ENCODE measurements at places on chromosomes 3 and 15.

GRCh38 chr15:64472161-64472560 lies 11.8 kb downstream of the ZNF609 start:
- no peak for DNase-seq

GRCh38 chr3:124063197-124063909 lies 71.4 kb upstream of the ROPN1 start:
- DNase-seq, result no peak

DNA sequence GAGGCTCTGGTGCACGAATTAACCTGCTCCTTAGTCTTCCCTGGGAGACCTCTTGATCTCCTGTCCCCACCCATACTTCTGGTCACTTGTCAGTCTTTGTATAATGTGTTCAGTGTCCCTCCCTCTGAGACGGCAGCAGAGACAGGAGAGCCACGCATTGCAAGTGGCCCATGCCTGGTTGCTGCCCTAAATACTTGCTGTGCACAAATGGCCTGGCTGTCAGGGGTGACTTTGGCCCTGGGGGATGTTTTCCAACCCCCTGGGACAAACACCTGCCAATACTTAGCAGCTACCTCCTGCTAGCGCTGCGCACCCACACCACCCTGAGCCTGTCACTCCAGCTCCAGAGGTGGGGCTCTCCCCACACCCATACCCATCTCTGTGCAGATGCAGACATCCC lies 17.2 kb downstream of the KLF13 start:
- no peak for DNase-seq

GRCh38 chr3:17231537-17232261 lies 346.9 kb downstream of the PLCL2 start:
- DNase-seq, result no peak

DNA sequence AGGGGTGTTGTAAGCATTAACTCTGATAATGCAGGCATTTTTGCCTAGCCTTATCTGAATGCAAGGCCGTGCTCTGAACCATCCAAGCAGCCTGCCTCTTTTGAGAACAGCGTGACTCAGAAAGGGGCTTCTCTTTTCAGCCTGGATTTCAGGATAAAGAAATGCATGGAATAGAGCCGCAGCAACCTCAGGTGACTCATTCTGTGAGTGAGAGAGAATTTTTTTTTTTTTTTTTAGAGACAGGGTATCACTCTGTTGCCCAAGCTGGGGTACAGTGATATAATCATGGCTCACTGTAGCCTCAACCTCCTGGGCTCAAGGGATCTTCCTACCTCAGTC lies 20.6 kb upstream of the PDE8A start:
- DNase-seq, result no peak

DNA sequence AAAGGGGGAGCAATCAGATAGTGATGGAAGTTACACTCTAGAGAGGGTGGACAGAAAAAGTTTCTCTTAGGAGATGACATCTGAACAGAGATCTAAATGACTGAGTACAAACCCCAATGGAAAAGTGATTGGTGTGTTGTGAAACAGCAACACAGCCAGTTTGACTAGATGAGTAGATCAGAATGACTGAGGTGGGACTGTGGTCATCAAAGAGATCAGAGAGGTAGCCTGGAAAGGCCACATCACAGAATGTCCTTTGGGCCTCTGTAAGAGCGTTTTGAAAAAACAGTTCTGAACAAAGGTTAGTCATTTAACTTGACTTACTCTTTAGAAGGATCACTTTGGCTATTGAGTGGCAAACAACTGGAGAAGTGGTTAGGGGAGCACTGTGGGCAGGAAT lies 10.6 kb downstream of the LRRC58 start:
- DNase-seq, result no peak

- DNase-seq, result no peak
These were observed 150.4 kb upstream of the BFSP2 start for GRCh38 chr3:133249490-133249889.

- peak; percentile 29 for DNase-seq
These were observed 112.8 kb upstream of the BCL6 start for GRCh38 chr3:187858041-187858440.

- DNase-seq, result no peak
These were observed 83.3 kb downstream of the ANKRD28 start for GRCh38 chr3:15714448-15714847.

DNA sequence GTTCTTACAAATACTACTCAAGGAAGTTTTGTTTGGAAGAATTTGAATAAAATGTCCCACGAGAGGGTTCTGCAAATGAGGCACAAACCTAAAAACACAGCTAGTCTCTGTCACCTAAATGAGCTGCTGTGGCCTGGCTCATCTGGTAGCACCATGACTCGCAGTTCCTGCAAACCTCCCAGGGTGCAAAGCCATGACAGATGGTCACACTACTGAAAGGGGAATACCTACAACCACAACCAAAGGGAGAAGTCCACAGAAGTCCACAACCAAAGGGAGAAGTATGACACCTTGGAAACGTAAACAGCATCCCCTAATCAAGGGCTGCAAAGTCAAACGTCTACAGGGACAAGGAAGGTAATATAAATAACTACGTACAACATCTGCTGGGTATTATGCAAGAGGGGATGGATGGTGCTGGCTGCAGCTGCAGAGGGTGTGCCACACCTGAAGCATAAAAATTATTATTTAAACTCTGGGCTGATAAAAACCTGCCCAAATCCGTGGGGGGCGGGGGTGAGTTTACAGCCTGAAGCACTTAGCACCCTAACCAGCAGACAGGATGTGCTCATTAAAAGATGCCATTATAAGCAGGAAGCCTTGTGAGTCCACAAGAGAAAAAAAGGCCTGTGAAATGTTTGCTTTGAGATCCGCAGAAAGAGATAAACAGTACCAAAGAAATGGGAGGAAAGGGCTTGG lies 184.0 kb downstream of the MAGI1 start:
- DNase-seq, result no peak

DNA sequence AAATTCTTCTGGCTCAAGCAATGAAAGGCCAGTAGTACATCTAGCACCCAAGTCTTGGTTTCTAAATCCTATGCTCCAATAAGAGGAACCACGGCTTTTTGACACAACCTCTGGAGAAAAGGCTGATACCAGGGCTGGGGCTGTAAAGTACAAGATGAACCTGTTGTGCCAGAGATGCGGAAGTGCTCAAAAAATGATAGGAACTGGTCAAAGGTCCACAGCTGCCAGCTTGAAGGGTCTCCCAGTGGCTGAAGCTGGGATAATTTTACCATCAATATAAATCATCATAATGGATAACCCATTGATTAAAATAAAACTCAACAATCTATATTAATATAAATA lies 558 bp upstream of the NCEH1 start:
- no peak for DNase-seq

GRCh38 chr15:20644896-20645295 lies 103.3 kb upstream of the GOLGA6L6 start:
- DNase-seq, result no peak

- DNase-seq, result no peak
These were observed 248.3 kb downstream of the IL5RA start for GRCh38 chr3:2861920-2862319.

- no peak for DNase-seq
These were observed 117.5 kb upstream of the NR2F2 start for GRCh38 chr15:96213045-96213444.

DNA sequence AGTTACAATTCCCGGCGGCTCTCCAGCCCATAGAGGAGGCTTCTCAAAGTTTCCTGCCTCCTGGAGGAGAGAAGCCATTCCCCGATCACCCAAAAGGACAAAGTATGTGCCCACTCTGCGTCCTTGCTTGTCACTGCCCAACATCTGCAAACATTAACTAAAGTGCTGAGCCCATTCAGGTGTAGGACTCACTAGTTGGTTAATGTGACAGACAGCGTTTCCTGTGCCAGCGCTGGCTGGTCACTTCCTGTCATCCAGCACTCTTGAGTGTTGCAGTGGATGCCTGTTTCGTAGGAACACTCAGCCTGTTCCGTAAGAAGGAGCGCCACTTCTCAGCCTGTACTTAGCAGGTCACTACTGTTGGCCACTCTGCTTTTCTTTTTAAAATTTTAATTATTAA lies 100.3 kb downstream of the APBA2 start:
- DNase-seq, result no peak

GRCh38 chr15:92653836-92654539 lies 1.6 kb downstream of the FAM174B start:
- no peak for DNase-seq

GRCh38 chr3:8550611-8551010 lies 49.0 kb downstream of the LMCD1 start:
- DNase-seq, result no peak

DNA sequence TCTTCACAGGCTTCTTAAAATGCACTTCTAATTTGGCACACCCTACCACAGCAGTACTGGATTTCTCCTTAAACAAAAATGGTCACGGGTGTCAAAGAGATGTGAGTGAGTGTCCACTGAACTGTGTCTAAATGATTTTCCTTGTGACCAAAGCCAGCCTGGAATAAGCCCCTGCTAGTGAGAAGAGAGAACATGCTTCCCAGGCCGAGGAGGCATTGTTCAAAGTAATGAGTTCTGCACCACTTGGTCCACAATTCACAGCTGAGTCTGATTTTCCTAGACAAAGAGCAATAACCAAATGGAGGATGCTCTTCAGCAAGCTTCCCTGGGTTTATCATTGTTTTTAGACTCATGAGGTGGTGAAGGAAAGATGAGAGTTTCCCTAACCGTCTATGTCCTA lies 3.8 kb downstream of the PLCH1 start:
- DNase-seq, result no peak

DNA sequence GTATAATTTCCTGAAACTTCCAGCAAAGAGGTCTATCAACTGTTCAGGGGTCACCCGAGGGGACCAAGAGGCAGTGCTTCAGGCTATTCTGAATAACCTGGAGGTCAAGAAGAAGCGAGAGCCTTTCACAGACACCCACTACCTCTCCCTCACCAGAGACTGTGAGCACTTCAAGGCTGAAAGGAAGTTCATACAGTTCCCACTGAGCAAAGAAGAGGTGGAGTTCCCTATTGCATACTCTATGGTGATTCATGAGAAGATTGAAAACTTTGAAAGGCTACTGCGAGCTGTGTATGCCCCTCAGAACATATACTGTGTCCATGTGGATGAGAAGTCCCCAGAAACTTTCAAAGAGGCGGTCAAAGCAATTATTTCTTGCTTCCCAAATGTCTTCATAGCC lies 6.8 kb downstream of the GCNT3 start:
- DNase-seq, result no peak

DNA sequence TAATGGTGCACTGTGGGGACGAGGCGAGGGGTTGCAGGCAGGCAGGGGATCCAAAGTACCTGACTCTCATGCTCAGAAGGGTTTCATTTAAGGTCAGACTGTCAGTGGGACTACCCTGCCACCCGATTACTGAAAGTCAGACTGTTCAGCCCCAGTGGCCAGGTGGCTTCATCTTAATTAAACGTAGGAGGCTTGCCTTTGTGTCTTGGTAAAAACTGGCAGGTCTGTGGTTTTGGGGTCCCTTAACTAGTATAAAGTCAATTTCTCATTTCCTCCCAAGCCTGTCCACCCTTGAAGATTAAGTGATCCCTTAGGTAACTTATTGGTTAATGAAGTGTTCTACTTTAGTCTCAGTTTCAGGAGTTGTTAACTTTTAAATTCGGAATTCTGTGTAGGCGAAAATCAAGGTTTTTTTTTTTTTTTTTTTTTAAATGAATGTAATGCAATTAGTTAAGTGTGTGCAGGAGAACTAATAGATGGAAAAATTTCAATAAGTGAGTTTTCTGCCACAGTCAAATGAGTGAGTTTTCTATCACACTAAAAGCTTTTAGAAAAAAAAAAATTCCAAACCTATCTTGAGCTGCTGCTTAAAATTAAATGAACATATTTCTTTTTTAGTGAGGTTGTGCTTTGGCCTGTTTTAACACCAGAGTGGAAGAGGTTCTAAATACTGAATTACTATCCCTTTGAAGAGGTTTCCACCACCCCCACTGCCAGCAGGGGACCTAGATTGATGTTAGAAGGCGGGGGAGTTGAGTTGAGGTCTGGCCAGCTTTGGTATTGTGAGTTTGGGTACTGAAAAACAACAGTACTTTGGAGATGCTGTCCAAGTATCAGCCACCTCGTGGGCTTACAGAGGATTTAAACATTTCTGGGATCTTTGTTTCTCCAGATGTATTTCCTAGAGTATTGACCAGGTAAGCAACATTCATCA lies 15.2 kb downstream of the ITPR1 start:
- DNase-seq, result no peak

DNA sequence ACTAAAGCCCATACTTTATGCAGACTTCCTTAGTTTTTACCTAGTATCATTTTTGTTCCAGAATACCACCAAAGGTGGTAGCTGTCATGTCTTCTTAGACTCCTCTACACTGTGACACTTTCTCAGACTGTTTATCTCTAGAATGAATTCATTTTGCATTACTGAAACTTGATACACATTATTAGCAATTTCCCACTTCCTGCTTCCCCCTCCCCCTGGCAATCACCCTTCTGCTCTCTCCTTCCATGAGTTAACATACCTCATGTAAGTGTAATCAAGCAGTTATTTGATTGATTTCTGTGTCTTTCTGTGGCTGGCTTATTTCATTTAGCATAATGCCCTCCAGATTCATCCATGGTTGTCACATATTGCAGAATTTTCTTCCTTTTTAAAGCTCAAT lies 204.9 kb downstream of the STAG1 start:
- DNase-seq, result no peak

GRCh38 chr3:72820415-72820814 lies 27.8 kb downstream of the SHQ1 start:
- no peak for DNase-seq

- DNase-seq, result no peak
These were observed 35.9 kb downstream of the ATP2C1 start for GRCh38 chr3:130929804-130930203.

DNA sequence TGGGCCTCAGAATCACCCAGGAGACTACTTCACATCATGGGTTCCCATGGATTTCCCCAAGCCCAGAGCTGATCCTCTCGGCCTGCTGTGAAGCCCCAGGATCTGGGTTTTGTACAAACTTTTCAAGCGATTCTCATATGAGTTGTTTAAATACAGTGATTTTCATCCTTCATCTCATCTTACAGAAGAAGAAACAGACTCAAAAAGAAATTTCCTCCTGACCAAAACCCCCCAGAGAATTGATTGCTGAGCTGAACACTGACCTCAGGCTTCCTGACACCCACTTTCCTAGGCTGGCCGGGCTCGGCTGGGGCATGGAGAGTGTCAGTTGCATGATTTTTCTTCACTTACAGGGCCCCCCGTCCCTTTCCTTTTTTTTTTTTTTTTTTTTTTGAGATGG lies 60.3 kb downstream of the BDH1 start:
- DNase-seq, result no peak

DNA sequence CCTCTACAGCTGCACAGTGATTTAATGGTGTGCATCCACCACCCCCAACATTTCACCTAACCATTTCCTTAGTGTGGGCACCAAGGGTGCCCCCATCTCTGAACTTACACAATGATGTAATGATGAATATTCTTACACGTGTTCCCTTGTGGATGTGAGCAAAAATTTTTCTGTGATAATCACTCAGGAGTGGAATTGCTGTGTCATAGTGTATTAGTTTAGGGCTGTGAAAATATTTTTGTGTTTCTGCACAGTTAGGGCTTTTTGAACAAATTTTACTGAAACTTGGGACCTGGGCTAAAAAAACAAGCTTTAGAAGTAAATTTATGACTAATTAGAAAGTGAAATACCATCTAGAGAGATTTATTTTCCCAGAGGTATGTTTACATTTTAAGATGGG lies 134.5 kb upstream of the CCNL1 start:
- no peak for DNase-seq

GRCh38 chr15:41115652-41116115 lies 396 bp downstream of the INO80 start:
- DNase-seq, result peak; percentile 36

GRCh38 chr3:114057011-114057347 lies 442 bp downstream of the QTRT2 start:
- no peak for DNase-seq
